ENCODE measurements at places on chromosomes 5 and 9.

DNA sequence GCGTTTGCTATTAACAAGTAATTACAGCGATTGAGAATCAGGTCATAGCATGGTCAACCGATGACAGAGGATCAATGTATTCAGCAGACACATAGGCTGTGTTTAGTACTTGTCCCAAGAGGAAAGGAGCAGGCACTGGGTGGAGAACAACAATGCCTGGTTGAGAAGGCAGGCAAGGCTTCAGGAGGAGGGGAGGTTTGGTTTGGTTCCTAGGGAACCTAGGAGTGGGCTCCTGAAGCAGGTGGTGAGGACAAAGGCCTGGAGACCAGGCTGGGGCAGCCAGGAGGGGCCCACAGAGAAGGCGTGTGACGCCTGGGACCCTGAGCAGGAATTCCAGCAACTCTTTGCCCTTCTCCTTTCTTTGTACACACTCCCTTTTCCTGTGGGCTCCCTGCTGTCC is 195.6 kb downstream of the SPOCK1 start:
- no peak for DNase-seq

DNA sequence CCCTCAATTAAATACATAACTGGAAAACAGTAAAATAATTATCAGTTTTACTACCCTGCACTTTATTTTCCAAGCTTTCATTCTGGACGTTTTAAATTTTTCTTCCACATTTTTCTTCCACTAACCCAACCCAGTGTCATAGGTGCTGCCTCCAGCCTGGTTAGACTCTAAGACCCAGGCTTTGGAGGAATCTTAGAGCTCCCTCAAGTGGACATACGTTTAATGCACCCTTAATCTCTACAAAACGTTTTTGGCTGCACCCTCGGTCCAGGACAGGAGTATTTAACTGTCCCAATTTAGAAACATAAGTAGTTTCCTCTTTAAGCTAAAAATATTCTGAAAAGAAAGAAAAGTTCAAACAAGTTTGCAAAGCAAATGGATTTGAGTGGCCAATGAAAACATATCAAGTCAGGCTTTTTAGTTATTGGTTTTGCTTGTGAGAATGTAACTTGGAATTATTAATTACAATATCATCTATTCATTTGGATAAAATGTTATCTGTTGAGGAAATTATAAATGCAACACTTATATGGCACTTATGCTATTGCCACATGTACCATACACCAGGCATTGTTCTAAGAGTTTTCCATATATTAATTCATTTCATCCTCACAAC is 38.9 kb downstream of the CDH6 start:
- peak; percentile 15 for DNase-seq

DNA sequence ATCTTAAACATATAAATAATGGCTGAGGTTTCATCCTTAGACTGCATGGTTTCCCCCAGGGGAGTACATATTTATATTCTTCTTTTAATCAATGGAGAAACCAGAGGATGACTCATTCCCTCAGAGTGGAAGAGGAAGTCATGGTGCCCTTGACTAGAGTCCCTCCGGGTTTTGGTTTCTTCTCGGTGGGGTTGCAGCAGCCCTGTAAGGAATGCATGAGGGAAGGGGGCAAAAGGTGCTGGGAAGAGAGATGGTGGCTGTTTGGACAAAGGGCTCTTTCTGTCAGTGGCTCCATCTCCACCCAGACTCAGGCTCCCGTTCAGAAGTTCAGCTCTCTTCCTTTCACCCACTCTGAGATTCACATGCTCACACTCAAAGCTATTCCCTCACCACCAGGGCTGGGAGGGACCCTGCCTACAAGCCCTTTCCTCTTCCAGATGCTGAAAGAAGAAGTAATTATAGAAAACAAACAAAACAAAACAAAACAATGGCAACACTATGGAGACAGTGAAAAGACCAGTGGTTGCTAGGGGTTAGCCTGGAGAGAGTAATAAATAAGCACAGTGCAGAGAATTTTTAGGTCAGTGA is 129.8 kb upstream of the IL12B start:
- no peak for DNase-seq

GRCh38 chr5:62475072-62475471 is 62.5 kb downstream of the IPO11 start:
- DNase-seq: no peak

DNA sequence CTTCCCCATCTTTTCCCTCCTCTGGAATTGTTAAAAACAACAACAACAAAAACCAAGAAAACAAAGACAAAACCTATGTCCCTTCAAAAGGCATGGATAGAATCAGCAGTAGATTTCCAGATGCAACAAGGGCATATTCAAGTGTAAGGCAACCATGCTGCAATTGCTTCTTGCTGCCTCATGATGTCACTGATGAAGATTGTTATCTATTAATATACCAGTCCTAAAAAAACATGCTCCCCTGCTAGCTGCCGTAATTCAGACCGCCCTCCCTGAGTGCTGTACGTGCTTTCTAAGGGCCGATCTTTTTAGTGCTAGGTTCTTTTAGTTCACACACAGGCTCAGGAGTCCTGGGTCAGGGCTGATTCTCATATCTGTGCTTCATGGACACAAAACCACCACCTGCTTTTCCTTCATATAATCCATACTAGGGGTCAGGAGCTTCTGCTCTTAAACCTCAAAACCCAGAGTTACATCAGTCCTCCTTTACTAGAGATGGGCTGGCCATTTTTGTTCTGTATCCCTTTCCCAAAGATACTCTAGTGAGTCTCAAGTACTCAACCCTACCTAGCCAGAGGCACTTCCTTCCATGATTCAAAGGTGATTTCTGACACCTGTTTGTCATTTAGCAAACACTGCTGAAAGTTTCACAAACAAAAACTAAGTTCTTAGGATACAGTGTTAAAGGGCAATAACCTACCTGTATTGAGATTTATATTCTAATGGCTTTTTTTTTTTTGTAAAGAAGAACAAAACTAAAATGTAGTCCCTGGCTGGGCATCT is 82.1 kb downstream of the GIN1 start:
- DNase-seq: no peak

DNA sequence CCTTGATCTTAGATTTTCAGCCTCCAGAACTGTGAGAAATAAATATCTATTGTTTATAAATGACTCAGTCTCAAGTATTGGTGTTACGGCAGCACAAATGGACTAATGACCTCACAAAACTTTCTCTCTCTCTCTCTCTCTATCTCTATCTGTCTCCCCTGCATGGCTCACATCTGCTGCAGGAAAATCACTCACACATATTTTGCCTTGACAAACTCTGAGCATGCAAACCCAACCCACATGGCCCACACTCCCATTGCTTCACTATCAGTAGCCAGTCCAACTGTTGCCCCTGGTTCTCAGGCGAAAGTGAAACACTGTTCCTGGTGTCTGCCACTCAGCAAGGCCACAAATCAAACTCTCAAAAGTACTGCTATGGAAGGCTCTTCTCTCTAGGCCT is 66.4 kb upstream of the PIK3R1 start:
- DNase-seq: no peak

GRCh38 chr5:135977375-135977928 is 22.7 kb upstream of the LECT2 start:
- peak; percentile 17 for DNase-seq

DNA sequence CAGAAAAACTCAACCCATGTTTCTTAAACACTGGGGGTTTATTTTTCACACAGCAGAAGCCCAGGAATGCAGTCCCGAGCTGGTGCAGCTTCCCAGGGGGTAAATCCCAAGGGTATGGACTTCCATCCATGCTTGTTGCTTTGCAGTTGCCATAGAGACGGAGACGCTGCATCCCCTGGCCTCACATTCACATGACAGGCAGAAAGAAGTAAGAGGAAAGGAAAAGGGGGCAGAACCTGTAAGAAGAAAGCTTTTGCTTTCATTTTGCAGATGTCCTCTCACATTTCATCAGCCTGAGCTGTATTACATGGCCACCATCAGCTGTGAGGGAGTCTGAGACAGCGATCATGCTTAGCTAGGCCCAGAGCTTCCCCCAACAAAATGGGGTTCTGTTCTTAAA is 321.0 kb downstream of the AGTPBP1 start:
- DNase-seq: peak; percentile 22

- DNase-seq: no peak
Observed at GRCh38 chr5:91850031-91850430, 466.9 kb upstream of the ARRDC3 start.

GRCh38 chr9:127014910-127015540 is 100.4 kb downstream of the RALGPS1 start:
- no peak for DNase-seq

DNA sequence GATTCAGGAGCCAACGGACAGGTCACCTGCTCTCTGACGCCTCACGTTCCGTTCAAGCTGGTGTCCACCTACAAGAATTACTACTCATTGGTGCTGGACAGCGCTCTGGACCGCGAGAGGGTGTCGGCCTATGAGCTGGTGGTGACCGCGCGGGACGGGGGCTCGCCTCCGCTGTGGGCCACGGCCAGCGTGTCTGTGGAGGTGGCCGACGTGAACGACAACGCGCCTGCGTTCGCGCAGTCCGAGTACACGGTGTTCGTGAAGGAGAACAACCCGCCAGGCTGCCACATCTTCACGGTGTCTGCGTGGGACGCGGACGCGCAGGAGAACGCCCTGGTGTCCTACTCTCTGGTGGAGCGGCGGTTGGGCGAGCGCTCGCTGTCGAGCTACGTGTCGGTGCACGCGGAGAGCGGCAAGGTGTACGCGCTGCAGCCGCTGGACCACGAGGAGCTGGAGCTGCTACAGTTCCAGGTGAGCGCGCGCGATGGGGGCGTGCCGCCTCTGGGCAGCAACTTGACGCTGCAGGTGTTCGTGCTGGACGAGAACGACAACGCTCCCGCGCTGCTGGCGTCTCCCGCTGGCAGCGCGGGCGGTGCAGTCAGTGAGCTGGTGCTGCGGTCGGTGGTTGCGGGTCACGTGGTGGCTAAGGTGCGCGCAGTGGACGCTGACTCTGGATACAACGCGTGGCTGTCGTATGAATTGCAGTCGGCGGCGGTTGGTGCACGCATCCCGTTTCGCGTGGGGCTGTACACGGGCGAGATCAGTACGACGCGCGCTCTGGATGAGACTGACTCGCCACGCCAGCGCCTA is 1.7 kb downstream of the PCDHA10 start:
- DNase-seq: no peak

DNA sequence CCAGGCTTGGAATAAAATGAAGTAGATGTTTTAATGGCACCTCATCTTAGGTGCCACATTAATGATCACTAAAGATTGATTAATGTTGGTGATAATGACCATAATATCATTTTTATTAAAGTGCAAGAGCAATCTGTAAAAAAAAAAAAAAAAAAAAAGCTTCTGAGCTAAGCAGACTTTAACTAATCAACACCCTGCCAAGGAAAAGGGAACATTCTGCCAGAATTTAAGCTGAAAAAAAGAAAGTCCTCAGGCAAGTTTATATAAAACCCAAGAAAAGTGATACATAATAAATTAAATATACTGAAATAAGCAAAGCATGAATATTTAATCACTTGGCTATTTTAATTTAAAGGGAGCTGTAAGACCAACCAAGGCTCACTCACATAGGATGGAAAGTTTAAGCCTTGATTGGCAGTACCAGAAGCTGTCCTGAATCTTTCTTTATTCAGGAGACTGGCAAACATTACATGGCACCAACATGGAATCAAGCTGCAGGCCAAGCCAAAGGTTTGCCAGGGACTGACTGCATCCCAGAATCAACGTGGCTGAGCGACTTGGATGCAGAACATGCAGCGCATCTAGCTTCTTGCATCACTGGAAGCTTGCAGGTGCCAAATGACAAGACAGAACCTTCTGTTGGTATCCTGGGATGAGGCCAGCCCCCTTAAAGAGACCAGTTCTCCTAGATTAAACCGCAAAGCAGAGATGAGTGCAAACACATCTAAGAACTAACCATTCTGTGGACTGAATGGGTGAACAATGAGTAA is 413.6 kb downstream of the ENC1 start:
- DNase-seq: no peak

GRCh38 chr9:122420315-122420714 is 49.5 kb downstream of the PTGS1 start:
- DNase-seq: peak; percentile 10

All from DND-41 (cell line).